CD14-positive monocyte (primary cell): ENCODE measurements at places on chromosomes 6 and 20.

- DNase-seq, result no peak
Measured at GRCh38 chr6:15522856-15523529, 139.8 kb downstream of the DTNBP1 start.

DNA sequence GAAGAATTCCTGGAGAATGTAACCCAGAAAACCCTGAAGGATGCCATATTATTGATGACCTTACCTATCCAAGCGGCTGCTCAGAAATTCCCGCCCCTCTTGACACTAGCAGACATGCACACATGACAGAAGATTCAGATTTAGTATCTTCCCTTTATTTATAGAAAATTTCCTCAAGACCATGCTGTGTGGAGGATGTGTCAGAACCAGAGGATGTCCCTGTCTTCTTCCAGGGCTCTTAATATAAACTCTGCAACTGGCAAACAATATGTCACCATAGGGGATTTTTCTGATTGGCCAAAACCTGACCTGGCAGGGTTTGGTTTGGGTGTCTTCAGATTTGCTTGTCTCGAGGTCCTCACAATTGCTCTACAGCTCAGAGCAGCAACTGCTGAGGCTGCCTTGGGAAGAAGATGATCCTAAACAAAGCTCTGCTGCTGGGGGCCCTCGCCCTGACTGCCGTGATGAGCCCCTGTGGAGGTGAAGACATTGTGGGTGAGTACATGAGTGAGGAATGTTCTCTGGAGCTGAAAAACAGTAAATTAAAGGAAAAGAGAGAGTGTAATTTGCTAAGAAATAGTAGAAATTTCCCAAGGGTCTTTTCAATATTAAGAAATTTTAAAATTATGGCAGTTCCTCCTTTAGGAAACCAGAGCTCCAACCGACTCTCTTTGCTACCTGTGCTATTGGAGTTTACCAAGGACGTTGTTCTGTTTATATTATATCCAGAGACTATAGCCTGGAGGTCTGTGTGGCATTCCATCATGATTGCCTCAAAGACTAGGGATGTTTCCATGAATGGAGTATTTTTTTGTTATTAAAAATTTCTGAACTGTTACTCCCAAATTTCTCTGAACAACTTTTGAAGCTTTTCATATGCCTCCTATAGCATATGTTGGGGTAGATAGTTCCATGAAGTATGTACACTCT lies at the start of gene HLA-DQA2:
Gene HLA-DQA2 (plus strand): TSS at position 361 of the 930 bp plus-strand sequence. CDS start 53 bp downstream, at position 414.
- peak; percentile 45 for DNase-seq

GRCh38 chr20:17747431-17747846 lies 47.7 kb downstream of the BANF2 start:
- no peak for DNase-seq

- DNase-seq, result no peak
Measured at GRCh38 chr6:16596616-16597331, 164.5 kb downstream of the ATXN1 start.

DNA sequence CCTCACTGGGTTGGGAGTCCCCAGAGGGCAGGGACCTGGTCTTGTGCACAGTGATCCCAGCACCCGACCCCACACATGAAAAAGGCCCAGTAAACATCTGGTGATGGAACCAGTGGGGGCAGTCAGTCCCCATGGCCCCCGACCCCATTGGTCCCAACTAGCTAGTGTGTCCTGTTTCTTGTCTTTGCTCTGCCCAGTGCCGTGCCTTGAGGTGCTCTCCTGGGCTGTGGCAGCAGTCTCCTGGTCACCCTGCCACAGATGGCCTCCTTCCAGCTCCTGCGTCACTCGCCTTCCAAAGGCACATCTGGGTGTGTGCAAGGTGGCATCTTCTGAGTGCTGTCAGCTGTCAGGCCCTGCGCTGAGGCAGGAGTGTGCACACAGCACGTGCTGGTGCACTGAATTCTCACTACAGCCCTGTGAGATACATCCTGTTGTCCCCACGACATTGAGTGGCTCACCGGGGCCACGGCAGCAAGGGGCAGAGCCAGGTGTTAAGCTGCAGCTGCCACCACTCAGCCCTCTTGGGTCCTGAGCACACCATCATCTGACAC lies 3.9 kb downstream of the NPEPL1 start:
- DNase-seq, result no peak

DNA sequence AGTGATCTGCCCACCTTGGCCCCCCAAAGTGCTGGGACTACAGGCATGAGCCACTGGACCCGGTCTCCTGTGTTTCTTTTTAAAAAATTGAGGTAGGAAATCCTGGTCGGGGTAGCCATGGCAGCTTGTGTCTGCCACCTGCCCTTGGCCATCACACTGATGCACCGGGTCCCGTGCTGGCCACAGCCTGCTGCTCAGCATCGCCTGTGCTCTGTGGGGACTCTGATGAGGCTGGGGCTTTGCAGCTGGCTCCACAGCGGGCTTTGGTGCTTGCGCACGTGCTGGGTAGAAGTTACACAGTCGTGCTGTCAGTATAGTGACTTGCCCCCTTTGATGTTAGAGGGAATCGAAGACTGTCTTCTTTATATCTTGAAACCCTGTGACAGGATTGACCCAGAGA lies 66.7 kb downstream of the SMAP1 start:
- DNase-seq, result no peak

GRCh38 chr20:50269091-50270033 lies 78.7 kb downstream of the CEBPB start:
- no peak for DNase-seq

- no peak for DNase-seq
Measured at GRCh38 chr6:165729307-165729936, 66.4 kb upstream of the PDE10A start.

DNA sequence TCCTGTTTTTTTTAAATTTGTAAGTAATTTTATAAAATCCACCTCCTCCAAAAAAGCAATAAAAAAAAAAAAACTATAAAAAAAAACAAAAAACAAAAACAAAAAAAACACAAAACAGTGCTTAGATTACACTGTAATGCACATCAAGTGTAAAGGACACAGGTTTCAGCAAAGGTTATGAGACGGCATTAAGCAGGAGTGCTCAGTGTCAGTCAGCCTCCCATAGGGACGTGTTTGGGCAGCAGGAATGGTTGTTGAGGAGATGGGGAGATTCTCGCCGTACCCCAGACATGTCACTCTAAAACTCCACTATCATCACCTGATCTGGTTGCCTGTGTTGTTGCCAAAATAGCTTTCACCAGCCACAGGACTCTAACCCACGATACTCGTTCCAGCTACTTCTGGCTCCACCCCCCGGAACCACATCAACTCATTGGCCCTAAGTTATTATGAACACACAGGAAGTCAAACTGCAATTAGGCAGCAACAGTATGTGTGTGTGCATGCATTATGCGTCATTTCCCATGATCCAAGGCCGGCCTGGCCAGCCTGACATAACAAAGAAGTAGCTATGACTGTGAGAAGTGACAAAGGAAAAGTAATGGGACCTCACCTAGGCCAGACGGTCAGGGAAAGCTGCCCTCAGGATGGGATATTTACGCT lies 28.7 kb downstream of the ECT2L start:
- no peak for DNase-seq

DNA sequence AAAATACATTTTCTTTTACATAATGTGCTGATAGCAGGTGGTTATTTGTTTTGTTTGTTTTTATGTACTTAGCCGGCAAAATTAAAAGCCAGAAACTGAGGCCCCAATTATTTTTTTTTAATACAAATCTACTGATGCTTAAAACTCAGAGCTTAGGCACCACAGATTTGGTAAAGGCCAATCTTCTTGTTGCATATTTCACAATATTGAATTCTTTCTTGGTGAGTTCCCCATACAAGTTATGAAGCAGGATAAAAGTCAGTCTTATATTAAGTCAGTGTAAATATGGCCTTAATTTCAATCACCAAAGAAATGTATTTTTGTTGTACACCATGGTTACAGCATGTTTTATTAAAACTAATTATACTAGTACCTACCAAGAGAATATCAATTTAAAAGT lies 16.3 kb upstream of the ZDHHC14 start:
- DNase-seq, result no peak

DNA sequence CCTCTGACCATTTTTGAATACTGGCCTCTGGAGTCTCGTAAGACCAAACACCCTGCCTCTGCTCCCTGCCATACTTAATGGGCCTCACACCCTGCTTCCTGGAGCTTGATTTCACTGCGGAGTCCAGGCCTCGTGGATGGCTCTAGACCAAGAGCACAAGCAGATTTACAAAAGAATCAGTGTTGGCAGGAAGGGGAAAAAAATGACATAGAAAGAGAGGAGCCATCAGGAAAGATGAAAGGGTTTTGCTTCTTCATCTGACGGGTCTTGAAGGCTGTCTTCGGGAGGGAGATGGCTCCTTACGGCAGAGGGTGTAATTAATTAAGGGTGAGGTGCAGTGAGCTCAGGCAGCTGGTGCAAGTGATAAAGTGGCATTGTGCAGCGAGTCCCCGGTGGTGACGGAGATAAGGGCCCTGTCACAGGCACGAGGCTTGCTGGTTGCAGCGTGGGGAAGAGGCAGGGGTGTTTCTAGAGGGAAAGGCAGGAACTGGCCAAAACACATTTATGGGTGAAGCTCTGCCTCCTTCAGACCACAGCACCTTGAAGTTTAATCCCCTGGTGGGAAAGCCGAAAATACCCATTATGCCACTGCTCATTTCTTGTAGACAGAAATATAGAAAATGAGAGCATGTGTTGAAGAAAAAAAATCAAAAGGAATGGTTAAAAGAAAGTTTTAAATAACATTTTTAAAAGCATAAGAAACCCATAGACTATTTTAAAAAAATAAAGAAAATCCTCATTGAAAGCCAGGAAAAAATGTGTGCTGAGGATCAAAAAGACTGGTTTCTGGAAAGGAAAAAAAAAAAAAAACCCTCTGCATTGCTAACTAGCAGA lies 128.6 kb upstream of the LRFN2 start:
- DNase-seq, result no peak

DNA sequence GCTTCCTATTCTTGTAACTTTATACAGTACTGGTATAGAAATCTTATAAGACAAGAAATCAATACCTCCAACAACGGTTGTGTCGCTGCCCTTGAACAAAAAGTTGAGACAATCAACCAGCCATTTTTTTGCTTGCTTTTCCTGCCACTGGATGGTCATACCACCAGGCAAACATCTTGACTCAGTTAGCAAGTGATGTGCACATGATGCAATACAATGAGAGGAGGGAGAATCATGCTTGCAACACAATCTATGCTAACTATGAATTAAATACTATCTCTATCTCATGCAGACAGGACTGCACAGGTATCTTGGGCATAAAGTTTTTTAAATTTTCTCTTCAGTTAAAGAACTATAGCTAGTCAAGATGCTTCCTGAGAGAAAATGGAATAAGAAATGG lies 877.7 kb upstream of the CITED2 start:
- DNase-seq, result no peak

GRCh38 chr6:99232056-99232455 lies 117.4 kb downstream of the FAXC start:
- DNase-seq, result no peak

- DNase-seq, result peak; percentile 49
Measured at GRCh38 chr6:150152891-150153876, 10.3 kb downstream of the PPP1R14C start.

DNA sequence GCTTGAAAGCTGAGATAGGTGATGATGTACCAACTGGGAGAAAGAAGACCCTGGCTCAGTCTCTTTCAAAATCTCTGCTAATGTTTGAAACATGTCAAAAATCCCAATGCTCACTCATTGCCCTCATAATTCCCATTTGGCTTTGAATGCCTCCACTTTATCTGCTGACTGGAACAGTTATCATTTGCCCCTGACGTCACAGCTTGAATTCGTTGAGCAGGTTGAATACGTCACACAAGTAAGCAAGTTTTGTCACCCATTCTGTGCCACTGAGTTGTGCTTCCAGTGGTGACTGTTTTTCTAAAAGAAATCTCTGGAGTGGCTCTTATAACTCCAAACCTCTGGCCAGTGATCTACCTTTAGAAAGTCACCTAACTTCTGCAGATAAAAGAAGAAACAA lies 991.4 kb downstream of the EYS start:
- no peak for DNase-seq

- no peak for DNase-seq
Measured at GRCh38 chr20:50456452-50457324, 53.5 kb upstream of the PTPN1 start.

DNA sequence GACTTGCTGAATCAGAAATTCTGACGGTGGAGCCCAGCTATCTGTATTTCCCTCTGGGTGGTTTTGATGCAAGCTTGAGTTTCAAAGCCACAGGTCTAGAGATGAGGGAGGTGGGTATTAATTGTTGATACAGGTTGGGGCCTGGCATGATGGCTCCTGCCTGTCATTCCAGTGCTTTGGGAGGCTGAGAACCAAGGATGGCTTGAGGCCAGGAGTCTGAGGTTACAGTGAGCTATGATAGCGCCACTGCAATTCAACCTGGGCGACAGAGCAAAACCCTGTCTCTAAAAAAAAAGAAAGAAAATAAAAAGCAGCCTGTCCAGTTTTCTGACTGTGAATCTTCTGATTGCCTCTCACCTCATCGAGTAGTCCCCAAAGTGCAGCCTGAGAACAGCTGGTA lies 184.8 kb upstream of the SASH1 start:
- no peak for DNase-seq

- DNase-seq, result no peak
Measured at GRCh38 chr6:51049288-51049982, 230.8 kb downstream of the TFAP2B start.

GRCh38 chr20:32130965-32131364 lies 21.5 kb downstream of the TM9SF4 start:
- no peak for DNase-seq

DNA sequence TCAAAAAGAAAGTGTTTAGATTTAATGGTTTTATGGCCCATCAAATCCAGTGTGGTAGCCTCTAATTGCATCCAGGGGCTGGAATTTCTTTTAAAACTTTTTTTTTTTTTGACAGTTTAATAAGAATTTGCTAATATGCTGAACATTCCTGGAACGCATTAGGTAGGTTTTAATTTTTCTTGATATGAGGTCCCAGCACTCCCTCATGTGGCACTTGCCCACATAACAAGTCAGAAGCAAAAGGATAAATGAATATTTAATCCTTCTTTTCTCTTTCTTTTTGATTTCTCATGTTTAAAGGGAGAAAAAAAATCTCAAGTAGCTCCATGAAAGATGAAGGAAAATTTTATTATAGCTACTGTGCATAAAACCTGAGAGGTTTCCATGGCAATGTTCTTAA lies 13.5 kb downstream of the HAO1 start:
- no peak for DNase-seq

DNA sequence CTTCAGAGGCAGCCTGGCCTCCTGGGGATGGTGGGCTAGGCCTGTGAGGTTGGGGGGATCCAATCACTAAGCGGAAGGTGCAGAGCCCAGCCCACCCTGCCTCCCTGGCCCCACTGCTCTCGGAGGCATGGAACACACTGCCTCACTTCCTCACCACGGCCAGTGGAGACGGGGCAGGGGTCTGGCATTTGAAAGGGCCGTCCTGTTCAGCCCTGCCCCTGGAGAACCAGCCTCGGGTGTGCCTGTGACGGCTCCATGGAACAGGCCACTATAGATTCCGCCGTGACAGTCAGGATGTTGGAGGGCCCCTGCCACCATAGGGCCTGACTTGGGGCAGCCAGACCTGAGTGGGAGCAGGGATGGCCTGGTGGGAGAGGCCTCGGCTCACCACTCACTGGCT lies 110.2 kb downstream of the DACT2 start:
- DNase-seq, result no peak

DNA sequence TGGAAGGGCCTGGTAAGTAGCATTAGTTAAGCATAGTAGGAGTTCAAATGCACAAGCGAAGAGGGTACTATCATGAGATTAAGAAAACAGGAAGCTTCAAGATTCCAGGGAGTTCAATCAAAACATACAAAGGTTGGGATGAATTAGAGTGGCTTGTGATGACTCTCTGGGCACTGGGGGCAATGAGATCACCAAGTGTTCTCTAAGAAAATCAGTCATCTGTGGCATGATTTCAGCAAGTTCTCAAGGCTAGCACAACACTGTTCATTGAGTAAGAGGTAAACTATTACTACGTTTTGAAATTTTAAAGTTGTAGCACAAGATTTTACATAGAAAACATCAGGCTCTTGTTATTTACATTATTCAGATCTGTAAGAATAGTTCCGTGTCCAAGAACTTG lies 139.7 kb upstream of the FLRT3 start:
- DNase-seq, result no peak
